Midbrain (tissue), 1 donor: ENCODE measurements at places on chromosomes 16 and 17.

DNA sequence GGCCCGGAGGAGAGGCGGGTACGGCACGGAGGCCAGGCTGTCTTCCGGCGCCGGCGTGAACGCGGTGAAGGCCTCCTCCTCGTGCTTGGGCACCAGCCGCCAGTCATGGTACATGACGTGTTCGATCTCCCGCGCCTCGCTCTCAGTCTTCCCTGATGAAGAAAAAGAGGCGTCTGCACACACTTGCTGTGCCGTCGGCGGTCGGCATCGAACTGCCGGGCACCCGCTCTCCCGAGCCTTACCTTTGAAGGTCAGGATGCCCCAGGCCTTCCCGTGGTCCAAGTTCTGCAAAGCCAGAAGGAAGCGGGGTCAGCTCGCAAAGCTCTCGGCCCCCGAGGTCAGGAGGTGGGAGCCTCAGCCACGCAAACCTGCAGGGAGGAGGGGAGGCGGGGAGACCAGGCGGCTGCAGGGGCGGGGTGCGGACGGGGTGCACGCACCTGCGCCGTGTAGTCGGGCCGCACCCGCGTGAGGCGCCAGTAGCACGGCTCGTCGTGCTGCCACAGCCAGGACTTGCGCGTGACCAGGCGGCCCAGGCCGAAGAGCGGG, at the start of gene EME2:
Gene EME2, plus strand, starts transcription at position 449 of the 546 bp plus-strand sequence. CDS start 418 bp downstream, outside the sequence.
- DNase-seq = no peak

DNA sequence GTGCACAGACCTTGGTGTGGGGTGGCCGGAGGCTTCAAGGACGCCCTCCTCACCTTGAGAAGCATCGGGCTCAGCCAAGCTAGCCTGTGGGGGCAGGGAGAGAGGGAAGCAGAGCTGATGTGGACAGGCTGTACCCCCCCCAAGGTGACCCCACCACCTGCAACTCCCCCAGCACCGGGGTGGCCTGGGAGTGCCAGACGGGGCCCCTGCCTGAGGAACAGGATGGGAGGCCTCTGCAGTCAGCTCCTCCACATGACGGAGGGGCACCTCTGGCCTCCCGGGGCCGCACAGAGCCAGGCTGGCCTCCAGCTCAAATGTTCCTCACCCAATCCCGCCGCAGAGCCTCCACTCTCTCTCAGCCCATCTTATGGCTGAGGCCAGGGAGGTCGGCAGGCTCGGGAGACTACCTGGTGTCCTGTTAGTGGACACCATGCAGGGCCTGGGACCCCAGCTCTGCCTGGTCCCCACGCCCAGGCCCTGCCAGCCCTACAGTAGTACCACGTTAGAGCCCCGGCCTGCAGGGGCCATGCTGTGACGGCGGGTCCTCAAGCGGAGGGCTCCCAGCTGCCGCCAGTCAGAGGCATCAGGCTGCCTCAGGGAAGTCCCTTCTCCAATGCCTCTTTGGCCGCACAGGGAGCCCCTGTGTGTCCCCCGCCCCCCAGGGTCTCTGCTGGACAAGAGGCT, 19.4 kb upstream of the SLC38A10 start:
- DNase-seq = no peak

- DNase-seq = no peak
Measured at GRCh38 chr17:17942846-17943245, 29.4 kb downstream of the TOM1L2 start.

GRCh38 chr16:23987443-23987842, 151.7 kb downstream of the PRKCB start:
- no peak for DNase-seq

DNA sequence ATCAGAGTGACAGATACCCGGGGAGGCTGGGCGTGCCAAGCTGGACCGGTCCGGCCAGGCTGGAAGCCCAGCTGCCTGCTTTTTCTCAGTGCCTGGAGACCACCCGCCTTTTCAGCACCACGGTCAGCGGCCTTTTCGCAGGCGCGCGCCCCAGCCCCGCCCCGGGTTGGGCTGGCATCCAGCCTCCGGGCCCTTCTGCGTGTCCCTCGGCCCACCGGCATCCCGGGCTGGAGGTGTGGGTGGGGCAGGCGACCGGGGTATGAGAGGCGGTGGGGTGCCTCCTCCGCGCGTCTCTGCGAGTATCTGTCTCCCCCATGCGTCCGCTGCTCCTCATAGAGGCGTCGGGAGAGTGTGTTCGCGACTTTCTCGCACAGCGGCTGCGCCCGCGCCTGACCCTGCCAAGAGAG, 102.5 kb downstream of the MRM1 start:
- peak; percentile 13 for DNase-seq

- DNase-seq = no peak
Measured at GRCh38 chr17:68087851-68088250, 52.3 kb downstream of the KPNA2 start.

DNA sequence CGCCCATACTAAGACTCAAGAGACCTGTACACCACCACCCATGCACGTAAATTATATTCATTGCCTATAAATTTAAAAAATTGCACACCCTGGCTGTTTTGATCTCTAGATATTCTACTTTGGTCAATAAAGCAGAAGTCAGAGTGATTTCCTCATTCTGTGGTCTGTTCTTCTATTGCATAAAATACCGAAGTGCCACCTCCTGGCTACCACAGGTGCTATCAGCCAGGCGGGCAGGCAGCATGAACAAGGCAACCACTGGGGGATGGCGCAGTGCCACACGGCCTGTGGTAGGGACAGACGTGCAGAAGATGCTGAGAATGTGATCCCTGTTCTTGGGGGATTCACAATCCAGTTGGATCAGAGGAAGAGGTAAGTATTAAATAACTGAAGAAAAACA, 122.3 kb downstream of the CDK5R1 start:
- no peak for DNase-seq

DNA sequence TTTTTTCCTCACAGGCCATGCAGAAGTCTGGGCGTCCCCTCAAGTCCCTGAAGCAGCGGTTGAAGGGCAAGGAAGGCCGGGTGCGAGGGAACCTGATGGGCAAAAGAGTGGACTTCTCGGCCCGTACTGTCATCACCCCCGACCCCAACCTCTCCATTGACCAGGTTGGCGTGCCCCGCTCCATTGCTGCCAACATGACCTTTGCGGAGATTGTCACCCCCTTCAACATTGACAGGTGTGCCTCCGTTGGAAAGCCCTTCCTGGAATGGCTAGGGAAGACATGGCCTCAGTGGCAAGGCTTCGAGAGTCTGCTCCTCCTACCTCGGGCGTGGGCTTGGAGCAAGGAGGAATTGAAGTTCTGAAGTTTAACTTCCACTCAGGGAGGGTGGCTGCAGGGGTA, 13.5 kb downstream of the POLR2A start:
- no peak for DNase-seq

- no peak for DNase-seq
Measured at GRCh38 chr17:18185832-18186626, 2.4 kb downstream of the ALKBH5 start.

DNA sequence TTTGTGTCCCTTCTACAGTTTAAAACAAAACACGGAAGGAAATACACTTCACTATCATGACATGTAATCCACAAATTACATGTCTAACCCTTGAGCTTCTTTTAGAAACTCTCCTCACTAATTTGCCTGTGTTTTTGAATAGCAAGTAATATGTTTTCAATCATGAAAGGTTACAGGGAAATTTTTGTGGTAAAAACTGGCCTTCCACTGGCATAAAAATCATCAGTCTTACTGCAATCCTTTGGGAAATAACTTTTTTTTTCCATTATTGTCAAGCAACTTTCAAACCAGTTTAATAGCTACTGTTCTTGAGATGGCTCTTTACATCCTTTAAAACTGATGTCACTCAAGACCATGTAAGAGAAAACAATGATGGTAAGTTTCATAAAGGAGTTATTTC, 27.0 kb downstream of the MYO1D start:
- no peak for DNase-seq

- no peak for DNase-seq
Measured at GRCh38 chr17:44079877-44080821, 9.6 kb downstream of the G6PC3 start.

DNA sequence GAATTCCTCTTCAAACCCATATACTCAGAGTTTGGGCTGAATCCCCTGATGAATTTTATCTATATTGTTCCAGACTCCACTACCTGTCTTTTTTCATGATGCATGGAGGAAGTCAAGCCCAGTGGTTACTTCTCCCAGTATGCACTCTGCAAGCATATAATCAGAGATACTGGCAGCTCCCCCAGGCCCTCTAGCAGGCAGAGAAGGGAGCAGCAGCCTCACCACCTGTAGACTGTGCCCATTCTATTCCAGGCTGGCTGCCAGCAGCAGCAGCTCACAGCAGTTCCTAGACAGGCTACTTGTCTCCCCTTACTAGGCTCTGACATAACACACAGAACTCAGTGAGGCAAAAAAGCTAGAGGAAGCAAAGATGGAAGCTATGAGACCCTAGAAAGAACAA, 3.4 kb downstream of the MKS1 start:
- DNase-seq = no peak

DNA sequence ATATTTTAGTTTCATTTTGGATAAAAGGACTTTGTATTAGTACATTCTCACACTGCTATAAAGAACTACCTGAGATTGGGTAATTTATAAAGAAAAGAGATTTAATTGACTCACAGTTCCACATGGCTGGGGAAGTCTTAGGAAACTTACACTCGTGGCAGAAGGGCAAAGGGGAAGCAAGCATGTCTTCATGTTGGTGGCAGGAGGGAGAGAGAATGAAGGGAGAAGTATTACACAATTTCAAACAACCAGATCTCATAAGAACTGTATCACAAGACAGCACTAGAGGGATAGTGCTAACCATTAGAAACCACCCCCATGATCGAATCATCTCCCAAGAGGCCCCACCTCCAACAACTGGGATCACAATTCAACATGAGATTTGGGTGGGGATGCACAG, 142.9 kb downstream of the USP31 start:
- DNase-seq = no peak

DNA sequence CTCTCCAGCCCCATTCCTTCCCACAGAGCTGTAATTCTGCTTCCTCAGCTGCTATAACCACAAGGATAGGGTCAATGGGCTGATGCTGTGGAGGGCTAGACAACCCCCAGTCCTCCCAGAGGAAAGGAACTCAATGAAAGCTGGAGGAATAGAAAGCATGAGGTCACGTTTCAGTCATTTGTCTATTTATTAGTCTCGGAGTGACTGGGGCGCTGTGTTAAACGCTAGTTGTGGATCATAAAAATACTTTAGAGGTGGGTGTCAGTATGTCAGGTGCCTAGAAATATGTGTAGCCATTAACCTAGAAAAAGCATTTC, 787 bp upstream of the CCL3L1 start:
- DNase-seq = no peak

GRCh38 chr16:85359147-85359822, 247.0 kb upstream of the CIBAR2 start:
- DNase-seq = no peak

DNA sequence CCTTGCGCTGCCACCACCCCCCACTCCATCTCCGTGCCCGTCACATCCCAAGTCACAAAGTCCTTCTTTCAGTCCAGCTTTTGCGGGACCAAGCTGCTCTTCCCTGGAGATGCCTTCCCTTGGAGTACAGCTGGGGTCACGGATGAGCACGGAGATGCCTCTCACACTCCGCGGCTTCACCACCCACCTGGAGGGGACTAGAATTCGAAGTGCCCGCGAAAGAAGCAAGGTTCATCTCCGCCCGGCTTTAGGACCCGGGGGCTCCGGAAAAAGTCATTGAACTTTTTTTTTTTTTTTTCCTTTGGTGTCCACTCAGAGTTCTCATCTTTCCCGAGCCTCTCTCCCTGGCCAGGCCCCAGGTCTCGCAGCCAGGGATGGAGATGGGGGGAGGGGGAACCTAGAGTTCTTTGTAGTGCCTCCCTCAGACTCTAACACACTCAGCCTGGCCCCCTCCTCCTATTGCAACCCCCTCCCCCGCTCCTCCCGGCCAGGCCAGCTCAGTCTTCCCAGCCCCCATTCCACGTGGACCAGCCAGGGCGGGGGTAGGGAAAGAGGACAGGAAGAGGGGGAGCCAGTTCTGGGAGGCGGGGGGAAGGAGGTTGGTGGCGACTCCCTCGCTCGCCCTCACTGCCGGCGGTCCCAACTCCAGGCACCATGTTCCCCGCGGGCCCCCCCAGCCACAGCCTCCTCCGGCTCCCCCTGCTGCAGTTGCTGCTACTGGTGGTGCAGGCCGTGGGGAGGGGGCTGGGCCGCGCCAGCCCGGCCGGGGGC, at the start of gene FKBP10:
Gene FKBP10, plus strand, starts transcription at position 624 of the 771 bp plus-strand sequence. Its CDS starts 31 bp downstream, at position 655.
- peak; percentile 59 for DNase-seq

DNA sequence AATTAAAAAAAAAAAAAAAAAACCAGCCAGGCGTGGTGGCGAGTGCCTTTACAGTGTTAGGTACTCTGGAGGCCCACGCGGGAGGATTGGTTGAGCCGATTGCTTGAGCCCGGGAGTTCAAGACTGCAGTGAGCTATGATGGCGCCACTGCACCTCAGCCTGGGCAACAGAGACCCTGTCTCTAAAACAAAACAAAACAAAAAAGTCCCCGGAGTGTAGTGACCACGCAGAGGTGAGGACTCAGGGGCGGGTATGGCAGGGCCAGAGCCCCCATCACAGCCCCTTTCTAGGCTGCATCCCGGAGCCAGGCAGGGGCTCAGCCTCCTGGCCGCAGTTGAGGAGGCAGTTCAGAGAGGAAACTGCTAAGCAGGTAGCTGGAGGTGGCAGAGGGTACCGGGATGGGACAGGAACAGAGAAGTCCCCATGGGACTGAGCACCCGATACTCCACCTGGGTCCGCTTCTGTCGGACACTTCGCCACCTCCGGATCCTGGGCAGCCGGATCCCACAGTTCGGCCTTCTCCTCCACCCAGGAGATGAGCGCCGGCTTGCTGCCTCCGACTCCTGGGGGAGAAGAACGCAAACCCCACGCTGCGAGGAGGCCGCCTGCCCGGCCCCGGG, 800 bp downstream of the ZNF747 start:
- DNase-seq = no peak

DNA sequence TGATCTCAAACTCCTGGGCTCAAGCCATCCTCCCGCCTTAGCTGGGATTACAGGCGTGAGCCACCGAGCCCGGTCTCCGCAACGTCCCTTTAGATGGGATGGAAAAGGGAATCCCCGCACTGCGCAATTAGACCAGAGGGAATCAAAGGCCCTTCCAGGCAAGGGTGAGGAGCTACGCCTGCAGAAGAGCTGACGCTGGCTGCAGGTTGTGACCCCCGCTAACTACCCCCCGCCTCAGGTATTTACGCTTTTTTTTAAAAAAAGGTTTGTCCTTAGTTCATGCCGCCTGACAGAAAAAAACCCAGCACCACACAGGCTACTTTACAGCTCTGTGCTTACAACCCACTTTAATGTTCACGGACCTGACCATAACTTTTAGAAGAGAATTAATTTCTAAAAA, 26.9 kb downstream of the ZCCHC14 start:
- DNase-seq = no peak

- peak; percentile 59 for DNase-seq
Measured at GRCh38 chr17:47663912-47664623, 14.3 kb downstream of the KPNB1 start.

DNA sequence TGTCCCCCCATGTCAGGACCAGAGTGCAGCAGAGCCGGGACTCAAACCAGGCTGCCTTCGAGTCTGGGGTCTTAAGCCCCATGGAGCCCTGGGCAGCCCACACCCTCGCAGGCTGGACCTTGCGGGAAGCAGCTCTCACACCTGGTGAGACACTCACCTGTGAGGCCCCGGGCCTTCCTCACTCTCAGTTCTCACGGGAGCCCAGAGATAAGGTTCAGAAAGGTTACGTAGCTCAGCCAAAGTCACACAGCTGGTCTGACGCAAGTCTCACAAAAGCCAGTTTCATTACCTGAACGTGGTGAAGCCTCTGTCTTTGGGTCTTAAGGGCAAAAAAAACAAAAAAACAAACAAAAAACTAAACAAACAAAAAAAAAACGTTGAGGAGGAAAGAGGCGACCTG, 32.8 kb upstream of the SSTR5 start:
- DNase-seq = no peak

- DNase-seq = no peak
Measured at GRCh38 chr17:81813861-81814683, 10.1 kb downstream of the GCGR start.
